ENCODE measurements at places on chromosomes 12 and 14.

DNA sequence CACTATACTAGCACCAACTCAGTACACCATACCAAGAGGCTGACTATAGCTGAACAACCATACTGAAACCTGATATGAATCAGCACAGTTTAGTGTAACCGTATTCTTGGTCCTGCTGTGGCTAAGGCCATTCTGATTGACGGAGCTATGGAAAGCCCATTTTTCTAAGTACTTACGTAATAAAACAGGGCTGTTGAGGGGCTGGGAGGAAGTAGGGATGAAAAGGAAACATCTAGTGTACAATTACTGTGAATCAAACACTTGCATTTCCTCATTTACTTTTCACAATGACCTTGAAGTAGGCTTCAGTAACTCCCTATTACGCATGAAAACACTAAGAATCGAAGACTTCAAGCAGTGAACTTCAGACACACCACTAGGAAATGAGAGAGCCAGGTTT is 198.2 kb downstream of the BTG1 start:
- no peak for DNase-seq

DNA sequence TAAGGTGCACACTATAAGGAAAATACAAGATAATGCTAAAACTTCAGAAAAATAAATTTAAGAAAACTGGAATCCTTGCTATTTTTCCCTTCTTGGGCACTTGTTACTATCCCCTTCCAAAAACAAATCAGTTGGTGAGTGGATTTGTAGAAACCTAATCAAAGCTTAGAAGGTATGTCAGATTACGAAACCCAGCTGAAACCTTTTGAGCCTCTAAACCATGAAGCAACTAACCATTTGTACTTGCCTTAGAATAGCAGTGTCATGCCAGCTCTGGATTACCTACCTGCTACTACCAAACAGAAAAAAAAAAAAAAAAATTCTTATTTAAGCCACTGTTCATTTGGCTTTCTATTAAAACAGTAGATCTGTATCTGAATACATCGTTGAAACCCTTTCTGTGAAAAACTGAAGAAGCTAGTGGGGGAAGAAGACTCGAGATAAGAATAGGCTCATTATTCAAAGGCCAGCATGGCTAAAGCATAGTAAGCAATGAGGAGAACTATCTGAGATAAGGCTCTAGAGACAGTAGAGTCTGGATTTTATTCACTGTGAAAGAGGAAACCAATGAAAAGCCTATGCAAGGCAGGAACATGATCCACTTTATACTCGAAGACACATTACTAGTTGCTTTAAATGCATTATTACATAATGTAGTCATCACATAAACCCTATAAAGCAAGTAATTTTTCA is 30.2 kb downstream of the OSBPL8 start:
- peak; percentile 34 for DNase-seq

GRCh38 chr14:55547650-55548315 is 32.2 kb upstream of the KTN1 start:
- no peak for DNase-seq

DNA sequence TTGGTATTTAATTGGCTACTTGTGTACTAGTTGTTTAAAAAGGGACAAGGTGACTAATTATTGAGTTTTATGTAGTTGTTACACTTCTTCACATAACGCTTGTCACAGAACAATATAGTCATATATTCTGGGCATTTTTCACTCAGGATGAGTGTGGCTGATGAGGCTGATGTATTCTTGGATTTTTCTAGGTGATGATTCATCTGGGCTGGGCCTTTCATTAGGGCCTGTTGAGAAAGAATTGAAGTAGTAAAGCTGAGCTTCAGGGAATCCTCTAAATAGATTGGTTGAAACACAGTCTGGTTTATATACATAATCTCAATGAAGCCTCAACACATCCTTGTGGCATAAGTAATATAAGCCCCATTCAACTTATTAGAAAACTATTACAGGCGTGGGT is 445.7 kb downstream of the DAD1 start:
- DNase-seq = no peak

- no peak for DNase-seq
These were observed 25.4 kb upstream of the COL2A1 start for GRCh38 chr12:48029491-48030172.

DNA sequence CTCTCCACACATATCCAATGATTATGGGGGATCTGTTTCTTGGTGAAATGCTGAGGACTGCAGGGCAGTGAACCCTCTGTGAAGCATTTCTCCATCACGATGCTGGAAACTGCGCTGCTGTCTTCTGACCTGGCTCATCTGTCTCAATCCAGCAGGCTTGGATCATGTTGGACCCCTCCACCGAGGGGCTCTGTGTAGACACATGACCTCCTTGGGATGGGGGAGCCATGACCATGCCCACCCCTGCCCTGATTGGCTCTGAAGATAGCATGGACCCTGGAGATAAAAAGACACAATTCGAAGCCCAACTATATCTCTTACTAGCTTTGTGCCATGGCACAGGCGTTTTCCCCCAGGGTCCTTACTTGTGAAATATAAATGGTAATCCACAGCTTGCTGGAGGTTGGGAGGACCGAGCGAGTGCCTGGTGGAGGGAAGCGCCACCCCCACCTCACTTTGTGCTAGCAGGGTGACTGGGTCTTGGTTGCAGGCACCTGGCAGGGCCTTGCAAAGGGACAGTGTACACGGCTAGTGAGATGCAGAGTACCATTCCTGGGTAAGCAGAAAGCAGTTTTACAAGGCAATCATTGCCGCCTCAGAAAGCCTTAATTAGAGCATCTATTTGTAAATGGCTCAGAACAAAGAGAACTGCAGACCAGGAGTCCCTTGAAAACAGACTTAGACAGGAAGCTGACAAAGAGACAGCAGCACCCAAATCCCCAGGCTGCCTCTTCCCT is 2.4 kb upstream of the KRT83 start:
- no peak for DNase-seq

- no peak for DNase-seq
These were observed 729.2 kb downstream of the AACS start for GRCh38 chr12:125794401-125794800.

- DNase-seq = no peak
These were observed 129.8 kb upstream of the CPM start for GRCh38 chr12:69062621-69063237.

DNA sequence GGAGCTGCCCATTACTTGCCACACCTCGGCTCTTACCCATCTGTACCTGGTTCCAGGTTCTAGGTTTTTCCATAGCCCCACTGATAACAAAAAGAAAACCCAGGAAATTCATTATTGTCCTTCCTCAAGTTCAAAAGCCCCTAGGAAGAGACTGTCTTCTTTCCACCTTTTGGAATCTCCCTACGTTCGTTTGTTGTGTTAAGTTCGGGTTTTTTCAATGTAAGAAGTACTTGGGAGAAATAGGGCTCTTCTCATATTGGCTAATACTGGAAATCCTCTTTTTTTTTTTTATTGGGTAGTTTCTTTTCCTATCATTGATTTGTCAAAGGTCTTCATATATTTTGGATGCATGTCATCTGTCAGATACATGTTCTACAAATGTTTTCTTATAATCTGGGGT is 17.3 kb downstream of the SLC15A5 start:
- no peak for DNase-seq

- DNase-seq = no peak
These were observed 113.3 kb downstream of the SNAPC1 start for GRCh38 chr14:61875483-61875882.

GRCh38 chr12:114783089-114783618 is 99.2 kb upstream of the TBX3 start:
- DNase-seq = no peak

DNA sequence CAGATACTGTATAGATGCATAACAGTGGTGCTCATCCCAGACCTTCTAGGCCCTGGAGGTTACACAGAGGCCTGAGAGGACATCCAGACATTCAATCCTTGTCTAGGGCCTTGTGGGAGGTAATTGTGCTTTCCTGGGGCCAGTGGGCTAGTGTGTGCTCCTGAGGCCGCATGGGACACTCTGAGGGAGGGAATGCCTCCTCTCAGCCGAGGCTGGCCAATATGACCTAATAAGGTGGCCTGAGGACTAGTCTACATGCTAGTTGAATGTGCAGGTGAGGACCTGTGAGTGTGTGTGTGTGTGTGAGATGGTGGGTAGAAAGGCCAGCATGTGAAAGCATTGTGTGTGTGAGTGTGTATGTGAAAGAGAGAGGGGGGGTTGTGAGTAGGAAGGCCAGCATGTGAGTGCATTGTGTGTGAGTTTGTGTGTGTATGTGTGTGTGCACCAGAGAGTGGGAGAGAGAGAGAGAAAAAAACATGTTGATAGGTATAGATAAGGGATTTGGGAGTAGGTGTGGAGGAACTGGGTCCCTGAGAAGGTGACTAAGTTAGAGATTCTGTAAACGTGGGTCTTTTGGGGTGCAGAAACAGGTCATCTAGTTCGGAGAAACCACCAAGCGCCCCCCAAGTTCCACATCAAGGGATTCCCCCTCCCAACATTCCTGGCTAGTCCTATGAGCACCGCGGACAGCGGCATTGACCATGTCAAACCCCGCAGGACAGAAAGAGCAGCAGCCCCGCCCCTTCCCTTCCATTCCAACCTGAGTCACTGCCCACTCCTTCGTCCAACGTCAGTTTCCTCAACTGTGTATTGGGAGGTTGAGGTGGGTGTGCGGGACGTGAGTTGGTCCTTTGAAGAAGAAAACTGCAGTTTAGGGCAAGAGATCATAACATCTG is 9.7 kb upstream of the KRT81 start:
- DNase-seq = no peak

- DNase-seq = no peak
These were observed 233.9 kb downstream of the GXYLT1 start for GRCh38 chr12:41910578-41911320.

GRCh38 chr12:96121271-96121711 is 72.9 kb upstream of the ELK3 start:
- DNase-seq = no peak

DNA sequence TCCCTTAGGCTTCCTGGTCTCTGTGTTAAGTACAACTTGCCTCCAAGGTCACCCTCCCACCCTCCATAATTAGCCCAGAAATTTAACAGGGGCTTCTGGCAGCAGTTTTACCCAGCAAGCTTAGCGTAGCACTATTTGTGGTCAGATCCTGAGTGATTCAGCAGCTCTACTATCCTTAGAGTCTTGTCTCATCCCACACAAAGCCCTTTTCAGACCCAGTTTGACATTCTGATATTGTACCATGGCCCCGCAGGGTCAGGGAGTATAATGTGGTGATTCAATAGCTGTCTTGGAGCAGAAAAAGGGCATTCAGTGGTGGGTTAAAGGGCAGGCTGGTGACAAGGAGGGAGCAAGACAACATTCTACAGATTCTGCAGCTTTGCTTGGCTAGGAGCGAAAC is 153.8 kb upstream of the DDHD1 start:
- DNase-seq = peak; percentile 95

- peak; percentile 93 for DNase-seq
These were observed 146.8 kb upstream of the LRIG3 start for GRCh38 chr12:59067083-59067482.

DNA sequence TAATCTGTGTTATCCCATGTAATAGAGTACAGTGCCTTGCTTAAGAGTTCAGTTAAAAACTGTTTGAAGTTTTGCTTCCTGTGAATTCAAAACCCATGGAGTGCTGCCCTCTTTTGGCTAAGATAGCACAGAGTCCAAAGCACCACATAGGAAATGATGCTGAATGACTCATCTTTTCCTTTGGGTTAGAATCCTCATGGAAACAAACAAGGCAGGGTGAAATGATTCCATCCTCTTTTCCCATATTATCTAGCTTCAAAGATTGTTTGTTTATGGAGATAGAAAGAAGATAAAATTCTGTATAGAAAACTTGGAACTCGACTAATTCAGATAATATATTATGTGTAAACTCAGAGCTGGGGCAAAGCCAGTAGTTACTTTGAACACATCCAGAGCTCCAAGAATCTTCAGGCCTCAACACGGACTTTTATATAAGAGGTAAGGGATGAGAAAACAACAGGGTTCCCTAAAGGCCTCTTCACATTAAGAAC is 87.4 kb downstream of the OTOGL start:
- DNase-seq = peak; percentile 84

GRCh38 chr12:22982635-22983034 is 357.7 kb downstream of the ETNK1 start:
- no peak for DNase-seq

DNA sequence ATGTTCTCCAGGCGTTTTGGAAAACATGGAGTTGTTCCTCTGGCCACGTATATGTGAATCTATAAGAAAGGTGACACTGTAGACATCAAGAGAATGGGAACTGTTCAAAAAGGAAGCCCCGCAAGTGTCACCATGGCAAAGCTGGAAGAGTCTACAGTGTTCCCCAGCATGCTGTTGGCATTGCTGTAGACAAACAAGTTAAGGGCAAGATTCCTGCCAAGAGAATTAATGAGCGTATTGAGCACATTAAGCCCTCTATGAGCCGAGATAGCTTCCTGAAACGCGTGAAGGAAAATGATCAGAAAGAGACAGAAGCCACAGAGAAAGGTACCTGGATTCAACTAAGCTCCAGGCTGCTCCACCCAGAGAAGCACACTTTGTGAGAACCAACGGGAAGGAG is 92.5 kb upstream of the EIF5 start:
- DNase-seq = no peak

DNA sequence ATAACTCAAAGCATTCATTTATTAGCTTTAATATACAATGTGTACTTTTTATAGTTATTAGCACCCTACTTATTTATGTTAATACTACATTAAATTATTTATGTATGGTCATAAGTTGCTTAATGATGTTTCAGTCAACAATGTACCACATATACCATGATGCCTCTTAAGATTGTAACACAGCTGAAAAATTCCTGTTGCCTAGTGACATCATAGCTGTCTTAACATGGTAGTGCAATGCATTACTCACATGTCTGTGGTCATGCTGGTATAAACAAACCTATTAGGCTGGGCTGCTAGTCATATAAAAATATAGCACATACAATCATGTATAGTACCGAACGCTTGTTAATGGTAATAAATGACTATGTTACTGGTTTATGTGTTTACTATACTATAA is 120.4 kb downstream of the ANO6 start:
- no peak for DNase-seq

DNA sequence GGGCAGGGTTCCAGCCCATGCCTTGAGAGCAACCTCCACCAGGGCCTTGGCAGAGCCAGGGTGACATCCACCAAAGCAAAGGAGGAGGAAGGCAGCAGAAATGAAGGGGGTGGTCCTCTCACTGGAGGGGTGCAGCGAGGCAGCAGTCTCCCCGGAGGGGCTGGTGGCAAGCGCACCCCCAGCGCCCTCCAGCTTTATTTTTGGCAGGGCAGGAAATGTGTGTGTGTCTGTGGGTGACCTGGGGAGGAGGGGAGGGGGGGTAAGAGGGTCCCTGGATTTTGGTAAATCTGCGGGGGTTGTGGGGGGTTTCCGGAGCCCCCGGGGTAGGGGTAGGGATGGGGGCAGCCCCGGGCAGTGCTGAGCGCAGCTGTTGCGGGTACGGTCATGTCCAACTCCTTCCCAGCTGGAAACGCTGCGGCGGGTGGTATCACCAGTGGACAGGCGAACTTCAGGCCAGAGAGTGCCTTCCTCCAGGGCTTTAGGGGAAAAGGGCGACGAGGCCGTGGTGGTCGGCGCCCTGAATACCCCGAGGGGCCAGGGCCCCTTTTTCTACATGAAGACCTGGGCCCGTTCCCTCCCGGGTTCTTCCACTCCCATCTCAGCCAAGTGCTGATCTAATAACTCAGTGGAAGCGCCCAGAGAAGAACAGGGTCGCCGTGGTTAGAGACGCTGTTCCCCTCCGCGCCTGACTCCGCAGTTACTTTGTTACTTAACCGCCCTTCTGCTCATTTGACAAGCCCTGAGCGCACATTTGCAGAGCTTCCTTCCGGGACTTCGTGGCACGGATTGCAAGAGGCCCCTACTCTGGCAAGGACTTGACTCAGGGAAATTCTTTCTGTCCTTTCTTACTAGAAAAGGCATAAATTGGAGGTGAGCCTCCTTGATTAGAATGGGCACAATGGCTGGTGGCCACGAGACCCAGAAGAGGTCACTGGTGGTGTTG is 55.2 kb downstream of the FOS start:
- no peak for DNase-seq

Measured in COLO829 (cell line).